ENCODE measurements at places on chromosomes 5 and 9.

DNA sequence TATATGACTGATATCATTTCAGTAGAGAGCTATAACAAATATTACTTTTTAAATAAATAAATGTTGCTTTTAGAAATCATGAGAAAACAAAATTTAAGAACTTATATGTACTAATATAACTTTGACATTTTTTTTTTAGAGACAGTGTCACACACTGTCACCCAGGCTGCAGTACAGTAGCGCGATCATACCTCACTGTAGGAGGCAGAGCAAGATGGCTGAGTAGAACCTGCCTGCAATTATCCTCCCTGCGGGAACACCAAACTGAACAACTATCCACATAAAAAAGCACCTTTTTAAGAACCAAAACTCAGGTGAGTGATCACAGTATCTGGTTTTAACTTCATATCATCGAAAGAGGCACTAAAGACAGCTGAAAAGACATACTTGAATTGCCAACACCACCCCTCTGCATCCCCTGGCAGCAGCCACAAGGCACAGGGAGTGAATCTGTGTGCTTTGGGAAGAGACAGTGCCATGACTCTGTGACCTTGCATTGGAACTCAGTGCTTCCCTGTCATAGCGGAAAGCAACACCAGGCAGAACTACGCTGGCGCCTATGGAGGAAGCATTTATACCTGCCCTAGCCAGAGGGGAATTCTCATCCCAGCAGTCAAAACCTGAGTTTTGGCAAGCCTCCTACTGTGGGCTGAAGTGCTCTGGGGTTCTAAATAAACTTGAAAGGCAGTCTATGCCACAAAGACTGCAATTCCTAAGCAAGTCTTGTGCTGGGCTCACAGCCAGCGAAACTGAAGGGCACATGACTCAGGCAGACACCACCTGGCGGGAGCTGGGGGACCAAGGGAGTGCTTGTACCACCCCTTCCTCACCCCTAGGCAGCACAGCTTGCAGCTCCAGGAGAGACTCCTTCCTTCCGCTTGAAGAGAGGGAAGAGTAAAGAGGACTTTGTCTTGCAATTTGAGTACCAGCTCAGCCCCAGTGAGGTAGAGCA, 142.7 kb downstream of the FBXL17 start:
- no peaks in the 10 kb centered on the region for H3K36me3 ChIP-seq
- no peaks in the 10 kb centered on the region for H3K27me3 ChIP-seq
- no peak overlapping the region for H3K27ac ChIP-seq
- H3K4me3 ChIP-seq, result no peak overlapping the region

DNA sequence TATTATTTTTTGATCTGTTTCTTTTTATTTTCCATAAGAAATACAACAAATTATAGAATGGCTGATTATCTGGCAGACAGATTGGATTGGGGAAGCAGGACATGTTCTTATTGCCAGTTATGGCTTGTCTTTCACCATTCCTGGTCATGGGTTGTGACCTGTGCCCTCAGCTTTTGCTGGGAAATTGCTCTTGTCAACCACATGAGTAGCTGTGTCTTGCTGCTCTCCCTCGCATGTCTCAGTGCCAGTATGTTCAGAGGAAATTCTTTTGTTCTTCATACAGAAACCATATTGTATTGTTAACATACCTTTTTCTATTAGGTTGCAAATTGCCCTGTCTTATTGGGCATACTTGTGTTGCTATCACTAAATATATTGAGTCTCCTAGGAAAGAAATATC, 344.1 kb downstream of the OSTF1 start:
- no peaks in the 10 kb centered on the region for H3K4me1 ChIP-seq
- no peaks in the 10 kb centered on the region for H3K27me3 ChIP-seq
- H3K36me3 ChIP-seq, result no peaks in the 10 kb centered on the region
- no peak overlapping the region for H3K4me3 ChIP-seq
- H3K27ac ChIP-seq, result peak overlapping the region; percentile 49

GRCh38 chr9:23431459-23431858, 394.6 kb downstream of the ELAVL2 start:
- H3K36me3 ChIP-seq, result no peaks in the 10 kb centered on the region
- H3K4me1 ChIP-seq, result no peaks in the 10 kb centered on the region
- no peaks in the 10 kb centered on the region for H3K27me3 ChIP-seq
- no peak overlapping the region for H3K27ac ChIP-seq

GRCh38 chr9:91536211-91536691, 112.6 kb upstream of the NFIL3 start:
- no peak overlapping the region for H3K4me3 ChIP-seq
- no peaks in the 10 kb centered on the region for H3K4me1 ChIP-seq
- no peaks in the 10 kb centered on the region for H3K27me3 ChIP-seq
- no peaks in the 10 kb centered on the region for H3K36me3 ChIP-seq
- H3K27ac ChIP-seq, result no peak overlapping the region

DNA sequence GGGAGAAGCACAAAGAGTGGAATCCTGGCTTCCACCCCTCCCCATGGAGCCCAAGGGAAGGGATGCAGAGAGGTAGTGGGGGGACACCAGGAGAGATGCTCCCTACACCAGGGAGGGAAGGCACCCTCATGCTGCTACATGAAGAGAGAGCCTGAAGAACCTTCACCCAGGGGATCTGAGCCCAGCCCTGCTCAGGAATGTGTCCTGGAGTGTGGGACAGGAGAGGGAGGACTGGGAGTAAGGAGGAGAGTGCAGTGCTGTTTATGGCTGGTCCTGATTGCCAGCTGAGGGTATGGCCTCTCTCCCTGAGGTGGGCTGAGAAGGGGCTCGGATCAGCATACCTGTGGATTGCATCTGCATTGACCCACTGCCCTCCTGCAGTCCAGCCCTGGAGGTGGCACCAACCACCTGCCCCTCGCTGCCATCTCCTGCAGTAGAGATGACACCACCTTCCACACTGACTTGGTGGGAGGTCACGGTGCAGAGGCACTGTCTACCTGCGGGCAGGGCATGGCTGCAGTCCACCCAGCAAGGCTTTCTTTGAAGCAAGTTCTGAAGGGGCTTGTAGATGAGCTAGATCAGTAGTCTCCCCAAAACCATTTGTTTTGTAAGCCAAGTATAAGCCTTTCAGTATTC, 114.9 kb upstream of the SLC25A48 start:
- H3K4me1 ChIP-seq, result no peaks in the 10 kb centered on the region
- H3K4me3 ChIP-seq, result no peak overlapping the region
- H3K36me3 ChIP-seq, result no peaks in the 10 kb centered on the region
- no peak for DNase-seq

DNA sequence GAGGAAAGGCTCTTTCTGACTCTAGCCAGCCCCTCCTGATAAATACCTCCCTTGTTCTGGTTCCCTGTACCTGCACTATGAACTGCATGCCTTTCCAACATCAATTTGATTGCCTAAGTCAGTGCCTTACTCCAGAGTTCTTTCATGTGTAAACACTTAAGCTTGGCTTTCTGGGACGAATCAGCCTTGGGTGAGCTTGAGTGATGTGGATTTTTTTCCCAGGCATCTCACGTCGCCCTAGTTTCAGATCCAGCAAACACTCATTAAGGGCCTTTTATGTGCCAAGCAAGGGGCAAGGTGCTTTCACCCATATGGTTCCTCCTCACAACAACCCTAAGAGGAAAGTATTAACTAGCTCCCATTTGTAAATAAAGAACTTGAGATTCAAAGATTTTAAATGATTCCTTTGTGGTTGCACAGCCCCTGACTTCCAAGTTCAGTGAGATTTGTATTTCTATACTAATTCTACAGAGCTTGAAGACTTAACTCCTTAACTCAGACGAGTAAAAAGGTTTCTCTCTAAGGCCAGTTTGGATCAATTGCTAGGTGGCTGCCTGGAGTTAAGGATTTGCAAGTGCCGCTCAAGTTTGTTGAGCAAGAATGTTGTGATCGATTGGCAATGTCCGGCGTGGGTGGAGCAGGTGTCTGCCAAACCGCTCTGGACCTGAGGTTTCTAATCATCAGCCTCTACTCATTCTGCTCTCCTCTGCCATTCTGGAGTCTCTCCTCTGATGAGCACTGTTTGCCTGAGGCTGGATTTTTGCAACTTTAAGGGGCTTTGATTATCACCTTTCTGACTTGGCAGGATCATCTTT, 20.2 kb upstream of the TJP2 start:
- no peak overlapping the region for H3K27ac ChIP-seq
- H3K4me3 ChIP-seq, result no peak overlapping the region
- H3K4me1 ChIP-seq, result peaks cover 10% of the 10 kb centered on the region
- H3K36me3 ChIP-seq, result no peaks in the 10 kb centered on the region

- no peak overlapping the region for H3K27ac ChIP-seq
- peaks cover 8% of the 10 kb centered on the region for H3K27me3 ChIP-seq
- no peak overlapping the region for H3K4me3 ChIP-seq
- no peaks in the 10 kb centered on the region for H3K36me3 ChIP-seq
- no peak for DNase-seq
Observed at GRCh38 chr9:132413926-132414325, 3.9 kb downstream of the CFAP77 start.
